Jurkat, Clone E6-1 (cell line): ENCODE measurements at places on chromosomes 13 and 19.
A peak's percentile ranks its signal among the peaks of the same experiment; 100 is the strongest.

- DNase-seq: no peak
Observed at GRCh38 chr19:39407410-39407659, 688 bp downstream of the ZFP36 start.

DNA sequence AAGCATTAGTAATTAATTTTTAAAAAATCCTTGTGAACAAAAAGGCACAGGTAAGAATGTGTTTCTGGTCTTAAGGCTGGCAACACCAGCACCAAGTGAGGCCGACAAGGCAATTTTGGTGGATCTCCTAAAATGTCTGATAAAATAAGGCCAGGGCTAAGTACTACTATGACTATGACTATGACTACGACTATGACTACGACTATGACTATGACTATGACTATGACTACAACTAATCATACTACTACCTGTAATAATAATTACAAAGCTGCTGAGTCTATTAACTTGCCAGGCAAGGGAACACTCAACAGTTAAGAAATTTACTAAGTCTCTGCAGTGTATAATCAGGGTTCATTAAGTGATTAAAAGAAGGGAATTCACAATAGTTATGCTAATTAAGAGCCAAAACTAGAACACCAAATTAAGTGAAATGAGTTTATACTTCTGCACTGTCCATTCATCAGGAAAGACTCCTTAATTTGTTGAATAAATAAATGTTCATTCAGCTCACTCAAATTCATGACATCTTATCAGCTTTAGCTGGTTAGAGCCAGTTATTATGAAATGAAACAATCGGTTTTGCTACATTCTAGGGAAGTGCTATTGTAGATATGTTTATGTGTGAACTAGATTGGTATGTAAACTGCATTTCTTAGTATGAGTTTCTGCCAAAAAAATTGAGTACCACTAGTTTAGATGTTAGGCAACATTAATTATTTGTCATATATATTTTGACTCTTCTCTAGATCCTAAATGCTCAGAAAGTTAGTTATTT lies 1626.2 kb upstream of the PCDH20 start:
- no peak for DNase-seq

DNA sequence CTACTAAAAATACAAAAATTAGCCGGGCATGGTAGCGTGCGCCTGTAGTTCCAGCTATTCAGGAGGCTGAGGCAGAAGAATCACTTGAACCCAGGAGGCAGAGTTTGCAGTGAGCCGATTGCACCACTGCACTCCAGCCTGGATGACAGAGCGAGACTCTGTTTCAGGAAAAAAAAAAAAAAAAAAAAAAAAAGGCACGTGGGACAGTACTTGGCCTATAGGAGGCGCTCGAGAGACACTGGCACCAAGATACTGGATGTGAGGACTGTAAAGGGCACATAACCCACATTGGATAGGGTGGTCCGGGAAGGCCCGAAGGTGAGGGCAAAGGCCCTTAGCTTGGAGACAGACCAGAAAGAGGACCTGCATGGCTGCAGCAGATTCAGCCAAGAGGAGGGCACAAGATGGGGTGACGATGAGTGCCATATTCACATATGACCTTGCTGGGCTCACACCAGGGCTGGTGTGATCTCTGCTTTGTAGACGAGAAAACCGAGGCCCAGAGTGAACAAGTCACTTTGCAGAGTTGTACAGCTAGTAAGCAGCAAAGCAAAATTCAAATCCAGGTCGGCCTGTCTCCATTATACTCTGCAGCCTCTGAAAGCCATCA lies 89.4 kb downstream of the DPF1 start:
- DNase-seq: peak; percentile 53

DNA sequence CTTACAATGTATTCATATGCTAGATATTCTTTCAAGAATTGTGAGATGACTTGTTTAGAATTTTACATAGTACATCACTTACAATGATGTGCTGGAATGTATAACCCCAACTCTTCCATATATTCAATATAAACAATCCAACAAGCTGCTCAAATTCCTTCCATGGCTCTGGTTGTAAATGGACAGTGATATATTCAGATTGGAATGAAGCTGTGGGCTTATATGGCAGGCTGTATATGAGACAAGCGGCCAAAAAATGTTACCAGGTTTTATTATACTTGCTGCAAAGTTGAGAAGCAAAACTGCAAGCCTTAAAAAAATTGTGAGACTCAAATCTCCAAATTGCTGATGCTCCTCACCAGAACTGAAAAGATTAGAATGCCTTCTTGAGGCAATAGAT lies 83.6 kb upstream of the KLF12 start:
- DNase-seq: no peak

DNA sequence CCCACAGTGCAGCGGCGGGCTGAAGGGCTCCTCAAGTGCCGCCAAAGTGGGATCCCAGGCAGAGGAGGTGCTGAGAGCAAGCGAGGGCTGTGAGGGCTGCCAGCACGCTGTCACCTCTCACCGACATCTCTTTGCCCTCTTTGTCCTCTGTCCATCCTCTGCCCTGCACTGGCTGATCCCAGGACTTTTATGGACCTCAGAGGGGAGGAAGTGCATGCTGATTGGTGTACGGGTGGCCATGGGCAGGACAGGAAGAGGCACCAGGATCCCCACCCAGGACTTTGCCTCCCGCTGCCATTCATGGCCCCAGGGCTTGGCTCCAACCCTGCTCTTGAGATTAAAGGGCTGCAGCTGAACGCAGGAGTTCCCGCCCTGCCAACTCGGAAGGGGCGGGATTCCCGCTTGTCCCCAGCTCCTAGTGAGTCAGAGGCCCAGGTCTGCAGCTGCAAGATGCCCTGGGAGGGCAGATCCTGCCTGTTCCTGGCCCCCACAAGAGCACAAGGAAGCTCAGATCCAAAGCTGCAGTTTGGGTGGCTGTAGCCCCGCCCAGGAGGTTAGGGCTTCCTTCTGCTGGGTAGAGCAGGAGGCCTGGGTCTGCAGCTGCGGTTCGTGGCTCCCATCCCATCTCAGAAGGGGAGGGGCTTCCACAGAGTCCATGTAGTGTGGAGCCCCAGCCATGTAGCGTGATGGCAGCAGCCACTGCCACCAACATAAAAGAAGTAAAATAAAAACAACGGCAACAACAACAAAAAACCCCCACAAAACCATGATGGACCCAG lies 1716.7 kb downstream of the SLITRK1 start:
- no peak for DNase-seq

- DNase-seq: no peak
Observed at GRCh38 chr19:3380829-3381228, 14.4 kb downstream of the NFIC start.

- no peak for DNase-seq
Observed at GRCh38 chr13:21657538-21657937, 13.3 kb upstream of the FGF9 start.

- no peak for DNase-seq
Observed at GRCh38 chr19:10431254-10431942, 11.1 kb downstream of the PDE4A start.

- DNase-seq: no peak
Observed at GRCh38 chr13:35908226-35908625, 223.0 kb downstream of the DCLK1 start.
